ENCODE measurements at places on chromosomes 5 and 9.

- DNase-seq, result no peak
Measured at GRCh38 chr9:114791736-114792135, 14.1 kb downstream of the TNFSF15 start.

- DNase-seq, result no peak
Measured at GRCh38 chr5:32233696-32234447, 59.8 kb upstream of the GOLPH3 start.

DNA sequence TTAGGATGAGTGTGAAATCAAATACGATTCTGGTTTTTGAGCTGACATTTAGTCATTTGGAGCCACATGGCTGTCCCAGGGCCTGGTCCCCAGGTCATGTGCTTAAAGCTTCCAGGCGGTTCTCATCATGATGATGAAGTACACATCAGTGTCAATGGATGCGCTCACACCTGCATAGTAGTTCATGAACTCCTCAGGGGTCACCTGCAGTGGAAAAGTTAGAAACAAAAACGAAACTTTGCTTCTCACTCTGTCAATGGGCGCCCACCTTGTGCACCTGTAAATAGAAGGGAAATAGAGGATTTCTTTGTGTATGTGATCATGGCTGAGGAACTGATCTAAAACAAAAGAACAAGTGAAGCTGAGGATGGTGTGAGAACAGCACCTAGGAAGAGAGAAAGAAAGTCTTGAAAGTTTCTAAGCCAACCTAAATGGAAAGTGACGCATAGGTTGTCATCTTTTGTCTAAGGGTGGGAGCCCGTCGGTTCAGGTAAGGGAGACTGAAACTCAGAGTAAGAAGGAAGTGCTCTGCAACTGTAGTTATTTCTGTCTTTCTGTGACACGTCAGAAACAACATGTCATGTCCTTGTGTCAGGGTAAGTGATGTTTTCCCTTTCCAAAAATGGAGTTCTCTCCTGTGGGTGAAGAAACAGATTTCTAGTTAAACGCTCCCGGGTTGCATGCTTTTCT, 33.8 kb downstream of the CAPSL start:
- no peak for DNase-seq

DNA sequence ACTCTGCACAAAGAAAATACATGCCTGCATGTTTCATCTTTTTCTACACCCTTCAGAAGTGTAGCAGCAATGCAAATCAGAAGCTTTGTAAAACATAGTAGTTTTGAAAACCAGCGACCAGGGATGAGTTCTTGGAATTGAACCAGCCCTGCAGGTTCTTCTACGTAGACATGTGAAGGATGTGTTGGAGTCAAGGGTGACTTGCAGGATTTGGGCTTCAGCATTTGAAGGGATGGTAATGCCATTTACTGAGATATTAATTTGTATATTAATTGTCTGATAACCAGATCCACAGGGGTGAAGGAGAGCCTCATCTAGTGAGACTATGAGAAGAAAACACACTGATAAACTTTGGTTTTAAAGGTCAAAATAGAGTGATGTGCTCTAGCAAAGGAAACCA, 72.4 kb downstream of the KIAA1958 start:
- no peak for DNase-seq

- no peak for DNase-seq
Measured at GRCh38 chr9:114225561-114226212, 70.3 kb downstream of the COL27A1 start.

- DNase-seq, result no peak
Measured at GRCh38 chr9:9855177-9856078, 757.4 kb downstream of the PTPRD start.

- DNase-seq, result no peak
Measured at GRCh38 chr5:149237662-149238061, 34.0 kb upstream of the AFAP1L1 start.

GRCh38 chr9:12643686-12644085, 49.5 kb upstream of the TYRP1 start:
- DNase-seq, result no peak

GRCh38 chr9:84502066-84502465, 161.5 kb upstream of the SLC28A3 start:
- no peak for DNase-seq

DNA sequence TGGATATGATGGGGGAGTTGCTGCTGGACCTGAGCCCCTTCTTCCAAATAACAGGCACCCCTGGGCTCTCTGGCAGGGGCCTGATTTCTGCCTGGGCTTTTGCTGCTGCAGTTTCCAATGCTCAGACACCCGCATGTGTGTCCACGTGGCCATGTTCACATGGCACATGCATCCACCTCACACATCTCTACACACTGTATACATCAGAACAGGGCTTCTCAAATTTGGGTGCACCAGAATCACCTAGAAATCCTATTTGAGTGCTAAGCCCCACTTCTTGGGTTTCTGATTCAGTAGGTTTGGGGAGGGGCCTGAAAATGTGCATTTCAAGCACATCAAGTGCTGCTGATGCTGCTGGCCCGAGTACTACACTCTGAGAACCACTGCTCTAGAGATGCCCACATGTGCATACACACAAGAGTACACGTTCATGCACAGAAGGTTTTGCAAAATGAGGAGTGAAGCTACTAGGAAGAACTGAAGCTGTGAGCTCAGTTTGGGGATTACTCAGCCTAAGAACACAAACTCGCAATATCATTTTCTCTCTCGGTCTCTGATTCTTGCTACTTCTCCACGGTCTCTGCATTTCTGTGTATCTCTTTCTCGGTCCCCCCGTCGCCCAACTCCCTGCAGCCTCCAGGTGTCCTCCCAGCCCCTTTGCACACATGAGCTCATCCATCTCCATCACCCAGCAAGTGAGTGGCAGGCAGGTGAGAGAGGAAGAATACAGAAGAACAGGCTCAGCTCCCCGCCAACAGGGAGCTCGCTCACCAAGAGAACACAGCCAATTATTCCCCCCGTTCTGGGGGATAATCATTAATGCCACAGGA, 97.0 kb downstream of the PCDH1 start:
- no peak for DNase-seq

DNA sequence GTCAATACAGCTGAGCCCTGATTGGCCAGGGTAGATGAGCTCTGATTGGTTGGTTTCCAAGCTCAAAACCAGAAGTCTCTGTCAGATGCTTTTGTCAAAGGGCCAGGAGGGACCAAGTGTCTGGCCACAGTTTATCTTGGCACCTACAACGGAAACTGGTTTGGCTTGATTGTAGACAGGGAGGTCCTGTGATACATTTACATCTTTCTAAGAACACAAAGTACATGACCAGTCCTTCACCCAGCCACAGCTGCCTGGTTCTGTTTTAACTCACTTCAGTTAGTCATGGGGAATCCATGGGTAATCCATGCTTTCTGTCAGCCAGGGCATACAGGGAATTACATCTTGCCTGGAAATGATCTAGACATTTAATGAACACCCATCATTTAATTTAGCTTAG, 171.2 kb downstream of the SLC12A2 start:
- no peak for DNase-seq

DNA sequence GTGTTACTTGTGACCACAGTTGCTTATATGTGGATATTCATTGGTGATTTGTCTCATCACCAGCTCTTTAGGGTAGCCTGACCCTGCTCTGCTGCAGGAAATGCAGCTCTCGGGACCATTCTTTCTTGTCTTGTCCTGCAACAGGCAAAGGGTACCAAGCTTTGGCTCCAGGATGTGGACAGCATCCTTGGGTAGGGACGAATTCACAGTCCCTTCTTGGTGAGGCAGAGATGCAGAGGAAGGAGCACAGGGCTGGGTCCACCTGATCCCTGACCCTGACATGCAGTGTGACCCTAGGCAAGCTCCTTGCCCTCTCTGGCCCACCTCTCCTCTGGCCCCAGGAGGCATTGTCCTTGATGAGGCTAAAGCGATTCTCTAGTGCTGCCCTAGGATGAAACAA, 37.0 kb upstream of the SYNPO start:
- no peak for DNase-seq

DNA sequence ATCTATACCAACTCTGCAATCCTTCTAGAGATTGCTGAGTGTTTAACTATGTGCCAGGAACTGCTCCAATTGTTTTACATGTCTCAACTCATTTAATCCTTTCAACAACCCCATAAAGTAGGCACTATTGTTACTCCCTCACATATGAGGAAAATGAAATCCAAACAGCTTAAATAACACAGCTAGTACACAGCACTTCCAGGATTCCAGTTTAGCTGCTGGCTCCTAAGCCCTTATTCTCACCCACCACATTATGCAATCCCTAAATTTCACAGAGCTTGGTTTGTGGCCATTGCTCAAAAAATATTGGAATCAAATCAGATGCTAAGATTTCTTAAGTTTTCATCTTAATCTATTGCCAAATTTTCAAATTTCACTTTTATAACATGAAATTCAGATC, 84.9 kb downstream of the PRELID2 start:
- no peak for DNase-seq

- DNase-seq, result no peak
Measured at GRCh38 chr5:121968910-121969607, 7.3 kb downstream of the SRFBP1 start.

GRCh38 chr9:134570151-134570621, 71.4 kb upstream of the COL5A1 start:
- DNase-seq, result peak; percentile 70

- DNase-seq, result peak; percentile 42
Measured at GRCh38 chr9:96651626-96652025, 3.5 kb downstream of the PRXL2C start.

DNA sequence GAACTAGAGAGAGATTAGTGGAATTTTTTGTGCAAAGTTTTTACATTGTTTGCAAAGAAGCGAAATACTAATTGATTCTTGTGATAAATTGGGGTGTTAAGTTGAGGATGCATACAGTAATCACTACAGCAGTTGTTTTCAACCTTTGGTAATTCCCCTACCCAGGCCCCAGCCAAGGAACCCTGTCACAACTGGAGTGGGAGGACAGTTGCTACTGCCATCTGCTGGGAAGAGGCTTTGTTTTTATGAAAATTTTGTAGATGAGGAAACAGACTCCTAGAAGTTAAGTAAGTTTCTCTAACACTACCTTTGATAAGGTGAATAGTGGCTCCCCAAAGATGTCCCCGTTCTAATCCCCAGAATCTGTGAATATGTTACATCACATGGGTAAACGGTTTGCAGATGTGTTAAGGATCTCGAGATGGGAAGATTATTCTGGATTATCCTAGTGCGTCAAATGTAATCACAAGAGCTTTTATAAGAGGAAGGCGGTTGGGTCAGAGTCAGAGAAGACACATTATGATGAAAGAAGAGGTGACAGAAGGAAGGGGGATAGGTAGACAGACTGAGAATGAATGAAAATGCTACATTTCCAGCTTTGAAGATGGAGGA, 34.0 kb upstream of the PPP1R2B start:
- DNase-seq, result peak; percentile 20

GRCh38 chr9:76373173-76373783, 20.9 kb downstream of the RFK start:
- DNase-seq, result no peak

DNA sequence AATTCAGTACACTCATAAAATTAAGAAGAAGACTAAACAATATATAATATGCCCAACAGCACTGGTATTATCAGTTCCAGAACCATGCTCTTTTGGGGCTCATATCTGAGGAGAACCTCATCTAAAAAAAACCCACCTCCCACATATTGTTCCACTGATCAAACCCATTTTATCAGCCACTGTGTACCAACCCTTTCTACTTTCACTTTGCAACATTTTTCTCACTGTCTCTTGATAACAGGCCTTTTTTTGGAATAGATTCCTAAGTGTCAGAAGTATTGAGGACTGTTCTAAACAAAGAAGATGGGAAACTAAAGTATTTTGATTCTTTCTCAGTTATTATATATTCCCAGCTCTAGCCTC, 173.2 kb downstream of the GABRB2 start:
- no peak for DNase-seq

GRCh38 chr5:168877132-168877892, 298.1 kb upstream of the PANK3 start:
- DNase-seq, result peak; percentile 9

DNA sequence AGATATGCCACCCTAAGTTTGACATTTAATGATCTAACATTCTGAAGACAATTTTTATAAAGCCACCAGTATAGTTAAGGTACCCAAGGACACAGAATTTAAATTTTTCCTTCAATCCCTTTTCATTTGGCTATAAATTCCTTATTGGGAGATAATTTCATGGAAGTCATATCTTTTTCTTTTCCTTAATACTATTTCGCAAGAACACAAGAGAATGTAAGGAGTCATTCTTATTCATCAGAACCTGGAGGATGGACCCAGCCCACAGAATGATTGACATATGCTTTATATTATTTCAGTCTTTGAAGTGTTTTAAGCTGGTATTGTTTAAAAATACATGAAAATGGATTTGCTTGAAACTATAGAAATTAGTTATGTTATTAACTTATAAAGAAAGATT, 79.6 kb downstream of the DROSHA start:
- no peak for DNase-seq

- DNase-seq, result no peak
Measured at GRCh38 chr9:71758277-71758676, 10.0 kb downstream of the CEMIP2 start.

- DNase-seq, result no peak
Measured at GRCh38 chr5:59221769-59222168, 638.9 kb downstream of the RAB3C start.

GRCh38 chr9:128211186-128211980, 8.2 kb downstream of the DNM1 start:
- DNase-seq, result no peak

DNA sequence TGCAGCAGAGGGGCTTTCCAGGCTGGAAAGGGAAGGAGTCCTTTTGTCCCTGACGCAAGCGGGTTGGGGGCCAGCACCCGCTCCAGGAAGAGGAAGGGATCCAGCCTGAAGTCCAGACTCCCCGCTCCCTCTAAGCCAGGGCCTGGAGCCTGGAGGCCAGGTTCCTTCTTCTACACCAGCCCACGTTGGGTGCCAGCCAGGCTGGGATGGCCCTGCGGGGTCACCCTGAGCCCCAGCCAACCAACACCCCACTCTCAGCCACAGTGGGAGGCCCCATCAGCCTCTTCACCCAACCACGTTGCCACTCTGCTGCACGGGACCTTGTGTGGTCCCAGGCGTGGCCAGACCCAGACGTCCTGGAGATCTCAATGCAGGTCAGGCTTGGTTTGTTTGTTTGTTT, 970 bp upstream of the FUT7 start:
- DNase-seq, result no peak

DNA sequence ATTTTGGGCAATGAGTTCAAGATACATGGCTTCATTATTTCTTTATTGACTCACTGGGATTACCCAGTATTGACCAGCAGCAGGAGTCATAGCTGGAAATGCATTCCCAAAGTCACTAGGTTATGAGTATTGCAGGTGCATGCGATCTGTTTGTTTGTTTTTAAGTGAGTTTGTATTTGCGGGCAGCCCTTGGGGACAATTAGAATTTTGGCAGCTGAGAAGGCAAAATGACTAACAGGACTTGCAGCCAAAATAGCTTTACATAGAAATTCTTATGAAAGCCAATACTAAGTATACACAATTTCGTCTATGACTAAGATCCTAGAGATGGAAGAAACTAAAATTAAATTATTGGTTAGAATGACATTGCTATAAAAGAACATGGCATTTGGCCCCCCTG, 18.1 kb upstream of the RGMB start:
- no peak for DNase-seq

- DNase-seq, result no peak
Measured at GRCh38 chr5:56037531-56038010, 42.8 kb upstream of the IL6ST start.

GRCh38 chr9:106816524-106816923, 46.4 kb upstream of the ZNF462 start:
- no peak for DNase-seq

- DNase-seq, result no peak
Measured at GRCh38 chr5:166436872-166437271, 1854.6 kb upstream of the WWC1 start.

GRCh38 chr5:158382473-158382872, 523.5 kb upstream of the CLINT1 start:
- no peak for DNase-seq
